ENCODE measurements at places on chromosomes 7 and 10.

DNA sequence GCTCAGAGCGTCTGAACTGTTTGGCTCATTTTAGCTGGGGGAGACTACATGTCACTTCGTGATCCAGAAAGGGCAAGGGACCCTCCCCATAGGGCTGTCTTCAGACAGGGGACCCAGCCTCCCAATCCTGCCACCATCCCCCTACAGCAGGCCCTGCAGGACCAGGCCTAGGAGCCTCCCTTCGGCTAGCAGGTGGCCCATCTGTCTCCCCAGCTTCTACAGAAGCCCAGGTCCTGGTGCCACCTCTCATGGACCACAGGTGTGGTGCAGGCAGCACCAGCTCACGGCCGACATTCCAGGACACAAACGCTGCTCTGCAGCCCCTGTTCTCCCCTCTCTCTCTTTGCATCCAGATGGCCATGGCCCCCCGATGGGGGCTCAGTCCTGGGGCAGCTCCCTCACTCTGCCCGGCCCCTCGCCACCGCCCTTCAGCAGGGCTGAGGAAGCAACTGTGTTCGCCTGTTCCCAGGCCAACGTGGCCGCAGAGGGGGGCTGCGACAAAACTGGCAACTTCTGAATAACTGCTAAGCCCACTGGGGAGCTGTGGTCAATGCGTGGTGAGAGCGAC is 10.3 kb downstream of the TECPR1 start:
- no peak for DNase-seq

- DNase-seq, result no peak
These were observed 9.7 kb upstream of the SLC16A9 start for GRCh38 chr10:59719374-59719773.

DNA sequence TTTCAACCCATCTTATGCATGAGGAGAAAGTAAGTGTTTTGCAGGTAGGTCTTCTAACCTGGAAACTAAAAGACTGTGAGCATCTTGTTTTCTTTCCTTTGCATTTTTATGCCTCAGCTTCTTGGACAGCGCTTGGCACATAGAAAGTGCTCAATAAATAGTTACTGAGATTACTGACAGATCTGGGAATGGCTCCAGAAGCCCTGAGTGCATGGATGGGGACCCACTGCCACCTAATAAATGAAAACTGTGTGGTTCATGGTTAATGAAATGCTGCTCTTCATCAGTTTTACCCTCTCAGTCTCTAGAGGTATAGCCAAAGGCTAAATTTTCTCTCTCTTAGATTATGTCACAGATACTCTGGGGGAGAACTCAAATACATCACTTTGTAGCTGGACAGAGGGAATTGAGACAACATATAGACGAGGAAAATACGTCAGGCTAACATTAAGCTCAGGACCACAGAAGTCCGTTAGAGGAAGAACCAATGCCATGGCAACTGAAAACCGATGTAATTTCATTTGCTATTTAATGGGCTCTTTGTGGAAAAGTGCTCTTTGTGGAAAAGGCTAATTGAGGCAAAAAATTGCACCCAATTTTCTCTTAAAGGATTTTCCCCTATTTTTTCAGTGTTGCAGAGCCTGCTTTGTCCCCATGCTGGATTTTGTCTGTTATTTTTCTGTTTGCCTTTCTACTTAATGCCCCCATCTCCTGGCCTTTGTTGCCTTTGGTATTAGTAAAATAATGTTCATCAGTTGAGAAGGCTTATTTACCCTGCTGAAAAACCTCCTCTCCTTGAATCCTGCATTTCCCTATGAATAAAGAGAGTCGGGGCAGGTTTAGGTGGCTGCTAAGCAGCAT is 17.8 kb downstream of the ASB4 start:
- no peak for DNase-seq

DNA sequence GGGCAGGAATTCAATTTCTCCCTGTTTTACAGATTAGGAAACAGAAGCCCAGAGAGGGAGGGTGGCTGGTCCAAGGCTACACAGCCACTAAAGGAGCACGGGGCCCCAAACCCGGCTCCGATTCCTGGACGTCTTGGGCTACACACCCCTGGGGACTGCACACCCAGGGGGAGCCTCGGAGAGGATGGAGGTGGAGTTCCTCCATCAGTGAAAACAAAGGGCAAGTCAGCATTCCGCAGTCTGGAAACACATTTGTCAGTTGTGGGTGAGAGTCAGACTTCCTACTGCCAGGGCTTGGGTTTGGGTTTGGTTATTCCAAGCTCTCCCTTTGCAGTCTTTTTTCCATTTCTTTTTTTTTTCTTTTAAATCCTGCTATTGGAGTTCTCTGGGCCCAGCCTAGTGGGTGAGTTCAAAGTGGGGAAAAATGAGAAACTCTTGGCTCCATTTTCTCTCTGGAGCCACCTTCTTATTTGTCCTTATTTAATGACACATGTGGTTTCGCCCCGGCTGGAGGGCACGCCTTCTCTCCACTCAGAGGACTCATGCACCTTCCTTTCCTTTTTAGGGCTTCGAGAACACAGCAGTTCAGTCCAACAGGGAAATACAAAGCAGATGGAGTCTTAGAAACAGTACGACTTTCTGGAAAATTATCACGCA is 59.9 kb upstream of the AQP1 start:
- no peak for DNase-seq

GRCh38 chr7:130662426-130662825 is 6.1 kb downstream of the COPG2 start:
- DNase-seq, result no peak

- no peak for DNase-seq
These were observed 1.5 kb upstream of the JAKMIP3 start for GRCh38 chr10:132064082-132064755.

- no peak for DNase-seq
These were observed 542.9 kb upstream of the GALNT17 start for GRCh38 chr7:70589010-70589409.

GRCh38 chr7:116167177-116167576 is 43.2 kb upstream of the TES start:
- DNase-seq, result no peak

DNA sequence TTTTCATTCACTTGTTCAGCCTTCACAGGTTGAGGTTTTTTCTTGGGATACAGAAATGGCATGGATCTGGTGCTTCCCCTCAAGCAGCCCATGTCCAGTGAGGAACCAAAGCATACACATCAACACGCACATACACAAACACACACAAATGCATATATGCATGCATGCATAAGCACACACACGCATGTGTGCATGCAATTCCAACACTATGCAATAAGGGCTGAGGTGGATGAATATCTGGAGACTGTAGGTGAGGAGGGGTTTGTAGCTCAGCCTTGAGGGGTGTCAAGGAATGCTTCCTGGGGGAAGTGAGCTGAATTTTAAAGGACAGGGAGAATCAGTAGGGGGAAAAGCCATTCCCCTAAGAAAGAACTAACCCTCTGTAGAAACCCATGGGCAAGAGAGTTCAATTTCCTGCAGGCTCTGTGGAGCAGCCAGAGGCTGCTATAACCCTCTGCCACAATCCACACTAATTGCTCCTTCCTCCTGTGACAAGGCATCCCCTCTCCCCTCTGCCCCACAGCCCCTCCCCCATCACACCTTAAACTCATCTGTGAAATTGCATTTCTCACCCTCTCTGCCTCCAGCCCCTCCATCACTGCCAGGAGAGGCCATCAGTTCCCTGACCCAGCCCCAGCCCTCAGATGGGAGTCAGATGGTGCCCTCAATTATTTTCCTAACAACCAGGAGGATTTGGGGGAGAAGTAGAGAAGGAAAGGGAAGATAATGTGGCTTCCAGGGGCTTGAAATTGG is 316.4 kb downstream of the RPS24 start:
- DNase-seq, result no peak

- DNase-seq, result no peak
These were observed 38.8 kb upstream of the DNAH11 start for GRCh38 chr7:21504021-21504420.

- no peak for DNase-seq
These were observed 270.1 kb downstream of the ARL4A start for GRCh38 chr7:12957487-12957886.

DNA sequence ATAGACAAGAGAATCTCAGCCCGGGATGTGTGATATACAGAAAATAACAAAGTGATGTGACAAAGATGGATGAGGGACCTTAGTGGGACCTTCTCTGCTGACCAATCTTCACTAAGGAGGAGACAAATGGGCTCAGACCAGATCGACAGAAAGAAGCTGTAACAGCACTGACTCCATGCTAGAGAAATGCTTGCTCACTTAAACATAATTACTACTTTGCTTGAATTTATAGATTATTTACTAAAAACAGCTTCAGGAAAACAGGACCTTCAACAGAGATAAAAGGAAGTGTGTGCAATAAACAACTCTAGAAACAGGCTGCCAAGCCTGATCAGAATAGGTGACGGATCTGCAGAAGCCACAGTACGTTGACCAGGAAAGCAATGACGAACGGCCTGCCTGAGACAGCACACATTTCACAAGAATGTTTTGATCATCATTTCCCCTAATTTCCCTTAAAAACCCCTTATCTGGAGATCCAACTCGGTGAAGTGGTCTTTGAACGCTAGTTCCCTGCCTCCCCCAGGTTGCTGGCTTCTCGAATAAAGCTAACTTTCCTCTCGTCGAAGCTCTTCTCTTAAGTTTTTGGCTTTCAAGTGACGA is 98.4 kb upstream of the STEAP1B start:
- DNase-seq, result no peak

- no peak for DNase-seq
These were observed 159.6 kb downstream of the SKAP2 start for GRCh38 chr7:26704786-26705185.

DNA sequence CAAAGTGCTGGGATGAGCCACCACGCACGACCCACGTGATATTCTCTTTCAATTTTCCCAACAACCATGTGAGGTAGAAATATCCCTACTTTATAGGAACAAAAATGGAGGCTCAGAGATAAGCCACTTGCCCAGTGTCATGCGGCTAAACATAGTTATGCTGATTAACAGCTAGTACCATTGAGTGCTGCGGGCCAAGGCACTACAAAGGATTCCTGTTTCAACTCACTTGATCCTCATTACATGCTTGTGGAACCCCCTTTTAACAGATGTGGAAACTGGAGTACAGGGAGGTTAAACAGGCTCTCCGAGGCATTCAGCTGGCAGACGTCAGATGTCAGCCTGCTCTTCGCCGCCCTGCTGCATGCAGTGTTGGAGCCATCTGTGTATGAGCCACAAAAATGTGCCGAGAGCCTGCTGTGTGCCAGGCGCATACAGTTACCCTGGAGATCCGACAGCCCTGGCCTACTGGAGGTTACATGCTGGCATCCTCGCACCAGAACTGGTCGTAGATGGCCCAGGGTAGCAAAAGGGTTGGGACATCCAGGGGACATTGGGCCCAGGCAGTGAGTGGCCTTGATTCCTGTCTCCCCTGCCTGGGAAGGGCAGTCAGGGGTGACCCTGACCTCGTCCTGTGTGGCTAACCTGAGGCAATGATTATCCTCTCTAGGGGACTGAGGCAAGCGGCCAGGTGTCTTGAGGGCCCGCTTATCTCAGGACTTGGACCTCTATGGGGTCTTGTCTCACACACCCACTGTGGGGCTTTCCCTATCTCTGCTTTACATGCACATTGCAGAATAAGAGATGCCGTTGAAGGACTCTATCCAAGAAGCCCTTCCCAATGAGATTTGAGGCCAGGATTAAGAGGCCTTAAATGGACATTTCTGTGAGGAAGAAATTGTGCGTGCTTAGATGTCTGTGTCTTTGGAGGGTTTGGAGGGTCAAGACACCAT is 18.5 kb upstream of the SRGN start:
- no peak for DNase-seq

DNA sequence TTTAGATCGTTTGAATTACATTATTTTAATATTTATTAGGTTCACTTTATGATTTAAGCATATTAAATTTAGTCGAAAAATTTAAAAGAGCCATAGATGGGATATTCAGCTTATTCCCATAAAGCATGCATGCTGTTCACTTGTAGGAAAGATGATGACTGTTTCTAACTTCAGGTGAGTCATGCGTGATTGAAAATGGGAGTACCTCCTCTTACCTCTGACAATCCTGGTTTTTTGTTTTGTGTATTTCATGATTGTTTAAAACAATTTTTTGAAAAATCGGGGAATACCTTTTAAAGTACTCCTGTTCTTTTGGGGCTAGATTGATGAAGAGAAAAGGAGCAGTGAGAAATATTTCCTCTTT is 1.4 kb downstream of the TNKS2 start:
- no peak for DNase-seq

GRCh38 chr7:44150966-44151941 is 10.1 kb upstream of the MYL7 start:
- DNase-seq, result peak; percentile 17

DNA sequence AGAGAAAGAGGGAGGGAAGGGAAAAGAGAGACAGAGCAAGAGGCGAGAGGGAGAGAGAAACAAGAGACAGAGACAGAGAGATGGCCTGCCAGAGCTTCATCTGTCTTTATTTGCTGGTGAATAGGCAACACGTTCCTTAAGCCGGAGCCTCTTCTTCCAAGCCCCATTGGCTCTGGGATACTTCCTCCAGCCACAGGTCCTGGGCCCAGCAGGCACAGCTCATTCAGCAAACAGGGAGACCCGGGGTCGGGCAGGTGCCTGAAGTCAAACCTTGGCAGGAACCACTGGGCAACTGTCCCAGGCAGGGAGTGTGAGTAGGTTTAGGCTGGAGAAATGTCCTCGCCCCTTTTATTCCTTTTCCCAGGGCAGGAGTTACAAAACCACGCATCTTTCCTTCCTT is 68.2 kb downstream of the MYL10 start:
- DNase-seq, result no peak

DNA sequence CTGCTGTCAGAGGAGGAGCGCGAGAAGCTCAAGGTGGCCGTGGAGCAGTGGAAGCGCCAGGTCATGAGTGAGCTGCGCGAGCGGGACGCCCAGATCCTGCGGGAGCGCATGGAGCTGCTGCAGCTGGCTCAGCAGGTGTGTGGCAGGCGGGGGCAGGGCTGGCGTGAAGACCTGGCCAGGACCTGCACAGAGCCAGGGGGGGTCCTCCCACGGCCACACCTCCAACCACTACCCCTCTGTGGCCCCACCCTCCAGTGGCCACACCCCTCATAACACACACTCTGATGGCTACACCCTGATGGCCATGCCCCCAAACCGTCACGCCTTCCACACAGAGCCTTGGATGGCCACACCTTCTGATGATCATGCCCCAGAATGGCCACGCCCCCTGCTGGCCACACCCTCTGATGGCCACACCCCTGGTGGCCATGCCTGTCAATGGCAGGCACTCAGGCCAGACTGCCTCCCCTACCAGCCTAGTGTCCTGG is 23.4 kb upstream of the DPYSL4 start:
- DNase-seq, result no peak

DNA sequence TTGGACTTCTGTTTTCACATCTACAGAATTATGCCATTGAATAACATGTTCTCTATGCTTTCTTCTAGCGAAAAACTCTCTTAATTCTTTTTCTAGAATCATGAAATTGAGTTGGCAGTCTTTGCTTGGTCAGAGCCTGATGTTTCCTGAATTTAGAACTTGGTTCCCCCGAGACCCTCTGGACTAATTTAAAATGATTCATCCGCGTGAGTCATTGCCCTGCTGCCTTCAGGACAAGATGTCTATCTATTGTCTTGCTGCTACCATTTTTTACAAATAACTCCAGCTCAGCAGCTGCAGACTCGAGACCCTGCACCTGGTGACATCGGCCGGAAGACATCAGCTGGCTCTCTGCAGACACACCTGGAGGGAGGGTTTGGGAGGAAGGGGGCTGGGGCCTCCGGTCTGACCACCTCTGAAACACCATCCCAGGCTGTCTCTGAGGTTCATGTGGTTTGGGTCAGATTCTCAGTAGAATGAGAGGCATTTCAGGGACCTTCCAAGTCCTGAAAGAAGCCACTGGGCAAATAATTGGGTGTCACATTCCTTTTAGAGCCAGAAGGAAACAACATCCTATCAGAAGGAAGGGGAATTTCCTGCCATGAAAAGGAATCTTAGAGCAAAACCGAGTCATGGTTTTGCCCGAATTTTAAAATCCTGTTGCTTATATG is 20.9 kb upstream of the KLF6 start:
- no peak for DNase-seq

GRCh38 chr7:157751406-157751805 is 414.6 kb downstream of the DNAJB6 start:
- no peak for DNase-seq
